ENCODE measurements at places on chromosomes 6 and 20.

DNA sequence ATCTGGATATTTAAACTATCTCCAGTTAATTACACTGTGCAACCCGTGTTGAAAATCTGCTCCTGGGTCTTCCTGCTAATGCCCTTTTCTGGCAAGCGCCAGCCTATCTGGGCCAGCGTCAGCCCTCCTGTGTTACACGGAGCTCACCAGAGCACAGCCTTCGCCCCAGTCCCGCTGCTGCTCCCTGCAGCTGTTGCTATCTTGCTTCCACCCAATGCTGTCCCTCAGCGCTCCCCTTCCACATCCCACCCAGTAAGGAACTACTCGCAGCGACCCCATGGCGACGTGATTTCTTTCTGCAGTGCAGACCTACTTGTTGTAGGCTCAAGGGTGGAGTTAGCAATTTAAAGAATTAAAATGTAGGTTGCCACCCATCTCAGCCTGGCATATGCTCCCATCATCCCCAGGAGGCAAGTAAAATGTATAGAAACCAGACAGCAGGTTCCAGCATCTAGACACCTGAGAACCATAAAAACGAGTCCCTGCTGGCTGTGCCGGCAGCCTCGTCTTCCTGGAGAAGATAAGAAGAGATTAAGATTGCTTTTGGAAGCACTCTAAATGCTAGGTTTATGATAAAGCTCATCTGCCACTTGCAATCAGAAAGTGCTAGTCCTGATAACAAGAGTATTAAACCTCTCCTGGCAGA, 254.3 kb upstream of the FOXQ1 start:
- DNase-seq: no peak

- no peak for DNase-seq
Measured at GRCh38 chr6:13579911-13580310, 5.5 kb downstream of the SIRT5 start.

- no peak for DNase-seq
Measured at GRCh38 chr6:51996296-51996947, 91.0 kb downstream of the PKHD1 start.

DNA sequence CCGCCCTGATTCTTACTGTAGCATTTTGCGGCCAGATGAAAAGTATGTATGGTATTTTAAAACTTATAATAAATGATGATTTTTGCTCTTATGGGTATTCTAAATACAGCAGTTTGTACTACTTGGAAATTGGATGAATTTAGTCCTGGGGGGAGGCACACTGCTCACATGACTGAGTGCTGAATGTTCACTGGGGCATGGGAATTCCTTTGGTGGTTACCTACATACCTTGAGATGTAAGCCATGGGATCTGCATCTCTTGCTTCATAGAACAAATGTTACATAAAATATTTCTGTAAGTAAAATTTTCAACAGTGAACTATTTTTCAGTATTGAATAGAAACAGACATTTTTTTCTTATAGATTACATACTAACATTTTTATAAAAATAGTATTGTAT, 71.1 kb downstream of the FIG4 start:
- DNase-seq: no peak

- DNase-seq: peak; percentile 68
Measured at GRCh38 chr6:67615796-67616195, 1019.3 kb upstream of the ADGRB3 start.

- DNase-seq: peak; percentile 63
Measured at GRCh38 chr20:24350923-24351368, 118.5 kb upstream of the SYNDIG1 start.

- peak; percentile 74 for DNase-seq
Measured at GRCh38 chr6:7541175-7542064, at the start of gene DSP. Gene DSP (plus strand): TSS chr6:7541671. CDS start chr6:7541916, 245 bp downstream.

GRCh38 chr6:44028789-44029310, 98.4 kb downstream of the MRPL14 start:
- DNase-seq: peak; percentile 77

DNA sequence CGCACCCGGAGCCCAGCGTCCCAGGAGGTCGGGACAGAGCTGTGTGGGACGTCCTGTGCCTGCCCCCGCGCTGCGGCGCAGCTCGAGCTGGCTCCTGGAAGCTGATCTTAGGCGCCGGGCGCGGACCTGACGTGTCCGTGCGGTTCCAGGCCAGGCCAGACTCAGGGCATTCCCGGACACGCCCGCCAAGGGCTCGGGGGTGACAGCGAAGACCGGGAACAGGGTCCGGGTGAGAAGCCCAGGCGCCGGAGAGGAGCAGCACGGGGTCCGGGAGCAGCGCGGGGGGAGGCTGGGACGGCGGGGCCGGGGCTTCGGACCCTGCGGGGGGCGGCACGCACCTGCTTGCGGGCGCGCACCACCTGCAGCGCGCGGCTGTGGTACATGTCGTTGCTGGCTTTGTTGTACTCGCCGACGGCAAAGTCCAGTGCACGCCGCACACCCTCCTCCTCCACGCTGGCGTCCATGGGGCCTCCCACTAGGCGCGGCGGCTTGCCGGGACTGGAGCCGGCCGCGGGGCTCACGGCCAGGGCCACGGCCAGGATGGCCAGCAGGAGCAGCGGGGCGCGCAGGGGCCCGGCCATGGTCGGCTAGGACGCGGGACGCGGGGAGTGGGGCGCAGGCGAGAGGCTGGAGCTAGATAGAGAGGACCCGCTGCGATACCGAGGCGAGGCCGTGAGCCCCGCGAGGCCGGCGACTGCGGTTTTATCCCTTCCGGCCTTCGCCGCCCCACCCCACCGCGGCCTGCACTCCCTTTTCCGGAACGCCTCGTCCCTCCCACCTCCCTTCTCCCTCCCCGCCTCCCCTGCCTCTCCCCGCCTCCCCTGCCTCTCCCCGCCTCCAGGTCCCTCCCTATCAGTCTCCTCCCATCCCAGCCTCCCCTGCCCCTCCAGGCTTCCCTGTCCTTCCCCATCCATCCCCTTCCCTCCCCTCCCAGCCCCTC, at the start of gene CST3:
Gene CST3 (minus strand): TSS at position 674 of the 940 bp plus-strand sequence. CDS start 93 bp downstream, at position 581.
- peak; percentile 90 for DNase-seq

GRCh38 chr6:3456898-3457709, at the start of gene SLC22A23:
Gene SLC22A23 (minus strand): TSS chr6:3457050. CDS start chr6:3456559, 491 bp downstream.
- DNase-seq: peak; percentile 55

DNA sequence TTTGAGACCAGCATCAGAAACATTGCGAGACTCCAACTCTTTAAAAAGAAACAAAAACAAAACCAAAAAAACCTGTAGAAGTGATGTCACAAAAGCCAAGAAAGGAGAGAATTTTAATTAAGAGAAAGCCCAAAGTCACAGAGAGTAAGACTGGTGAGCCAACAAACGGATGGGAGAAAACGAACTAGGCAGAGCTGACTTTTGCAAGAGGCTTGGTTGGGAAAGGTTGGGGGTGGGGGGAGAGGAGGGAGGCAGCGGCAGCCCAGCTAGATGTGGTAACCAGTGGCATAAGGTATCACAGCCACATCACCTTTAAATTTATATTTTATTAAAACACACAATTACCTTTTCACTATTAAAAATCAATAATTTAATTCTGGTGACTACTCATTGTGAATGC, 23.5 kb downstream of the NOL7 start:
- no peak for DNase-seq

GRCh38 chr6:78962448-78962847, 95.1 kb downstream of the IRAK1BP1 start:
- DNase-seq: no peak

DNA sequence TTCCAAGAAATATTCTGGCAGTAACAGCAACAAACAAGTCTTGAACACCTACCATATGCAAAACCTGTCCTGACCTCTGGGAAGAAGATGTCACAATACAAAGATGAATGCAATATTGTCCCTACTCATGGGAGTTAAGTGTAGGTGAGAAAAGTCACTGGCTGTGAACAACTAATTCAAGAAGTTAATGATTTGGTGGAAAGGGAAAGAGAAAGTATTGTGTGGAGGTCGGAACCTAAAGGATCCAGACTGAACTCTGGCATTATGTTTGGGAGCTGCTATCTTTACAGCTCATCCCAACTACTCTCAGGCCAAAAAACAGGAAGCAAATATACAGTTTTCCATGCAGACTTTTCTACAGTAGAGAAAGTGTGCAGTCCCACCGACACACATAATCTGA, 285.3 kb upstream of the PRDM1 start:
- no peak for DNase-seq

DNA sequence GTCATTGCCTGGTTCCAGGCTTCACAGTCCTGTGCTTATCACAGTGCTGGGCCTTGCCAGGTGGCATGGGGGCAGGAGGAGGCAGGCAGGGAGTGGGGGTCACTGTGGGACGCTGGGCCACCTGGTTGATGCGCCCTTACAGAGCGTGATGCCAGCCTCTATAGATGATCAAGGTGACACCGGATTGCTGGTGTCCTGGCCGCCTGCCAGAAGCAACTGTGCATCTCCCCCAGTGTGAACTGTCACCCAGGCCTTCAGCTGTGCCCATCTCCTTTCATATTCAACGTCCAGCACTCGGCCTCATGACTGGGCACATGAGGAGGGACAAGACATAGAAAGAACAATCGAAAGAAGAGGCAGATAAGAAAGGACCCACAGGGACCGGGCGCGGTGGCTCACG, 318.9 kb downstream of the TAF4 start:
- DNase-seq: no peak

DNA sequence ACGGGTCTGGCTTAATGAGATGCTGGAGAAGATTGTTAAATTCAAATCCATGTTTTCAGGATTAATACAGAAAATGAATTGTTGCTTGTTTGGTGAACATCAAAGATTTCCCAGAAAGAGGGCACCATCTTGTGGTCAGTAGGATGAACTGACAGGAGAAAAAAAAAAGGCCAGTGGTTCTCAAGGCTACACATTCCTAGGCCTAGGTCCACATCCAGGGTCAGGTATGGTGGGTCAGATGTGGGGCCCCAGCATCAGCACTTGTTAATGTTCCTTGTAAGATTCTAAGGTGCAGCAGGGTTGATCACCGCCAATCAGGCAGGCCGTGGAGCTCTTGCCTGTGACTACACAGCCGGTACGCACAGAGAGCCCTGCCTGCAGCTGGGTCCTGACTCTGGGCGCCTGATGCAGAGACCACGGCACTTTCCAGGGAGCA, 34.0 kb upstream of the FOXO3 start:
- peak; percentile 56 for DNase-seq

DNA sequence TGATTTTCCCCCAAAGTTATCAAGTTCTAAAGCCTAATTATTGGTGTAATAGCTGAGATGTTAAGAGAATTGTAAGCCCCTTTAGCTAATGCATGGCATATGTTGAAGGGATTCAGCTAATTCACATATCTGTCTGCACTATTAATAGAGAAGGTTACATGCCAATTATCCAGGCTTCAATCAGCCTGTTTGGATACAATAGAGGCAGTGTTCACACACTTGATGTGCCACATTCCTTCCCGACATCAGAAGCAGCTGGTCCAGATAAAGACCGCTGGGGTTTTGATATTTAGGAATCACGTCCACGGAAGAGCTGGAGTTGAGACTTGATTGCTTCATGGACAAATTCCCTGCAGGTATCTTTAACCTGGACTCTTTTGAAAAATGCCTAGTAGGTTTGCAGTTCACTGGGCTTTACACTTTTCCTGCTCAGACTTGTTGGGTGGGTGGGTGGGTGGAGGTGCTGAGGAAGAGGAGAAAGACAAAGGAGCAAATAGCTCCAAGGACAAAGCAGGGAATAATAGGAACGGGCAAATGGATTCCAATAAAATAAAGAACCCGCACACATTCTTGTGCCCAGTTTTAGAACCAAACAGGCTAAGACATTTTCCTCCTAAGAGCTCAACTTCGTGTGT, 142.6 kb upstream of the ZNF217 start:
- DNase-seq: peak; percentile 61

GRCh38 chr6:144931172-144932035, 646.3 kb downstream of the UTRN start:
- DNase-seq: peak; percentile 70

DNA sequence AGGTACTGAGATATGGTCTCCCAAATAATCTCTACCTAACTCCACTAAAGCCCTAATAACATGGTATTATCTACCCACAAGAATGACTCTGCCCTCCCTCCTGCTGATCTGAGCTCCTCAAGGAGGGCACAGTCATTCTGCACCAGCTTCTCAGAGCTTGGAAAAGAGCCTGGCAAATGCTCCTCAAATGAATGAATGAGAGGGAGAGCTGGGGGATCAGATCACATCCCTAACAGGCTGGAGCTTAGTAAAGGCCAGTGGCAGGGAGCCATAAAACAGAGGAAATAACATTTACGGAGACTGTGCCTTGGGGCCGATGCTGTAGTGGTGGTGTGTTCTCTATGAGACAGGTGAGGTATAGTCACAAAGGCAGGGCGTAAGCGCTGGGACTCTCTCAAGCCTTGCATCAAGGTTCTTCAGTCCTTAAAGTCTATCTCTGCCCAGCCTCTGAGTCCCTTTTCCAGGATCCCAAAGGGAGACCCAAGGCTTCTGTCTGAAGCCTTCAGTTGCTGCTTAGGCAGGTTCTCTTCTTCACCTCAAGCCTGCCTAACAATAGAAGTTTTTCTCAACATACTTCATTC, 7.2 kb upstream of the NNAT start:
- peak; percentile 55 for DNase-seq

DNA sequence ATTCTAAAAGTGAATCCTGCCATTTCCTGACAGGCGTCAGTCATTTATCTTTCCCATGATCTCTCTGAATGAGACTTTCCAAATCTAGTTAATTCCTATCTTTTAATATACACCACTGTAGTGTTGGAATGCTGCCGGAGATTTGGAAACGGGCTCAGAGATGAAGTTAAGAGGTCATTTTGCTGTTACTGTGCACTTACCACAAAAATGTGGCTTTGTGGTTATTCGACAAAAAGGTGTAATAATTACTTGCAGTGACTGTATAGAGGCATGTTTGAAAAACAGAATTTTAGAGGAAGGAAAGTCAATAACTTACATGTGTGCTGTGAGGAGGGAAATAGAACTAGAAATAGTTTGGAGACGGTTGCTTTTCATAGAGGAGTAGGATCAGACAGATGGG, 460.2 kb upstream of the BTBD3 start:
- peak; percentile 91 for DNase-seq

DNA sequence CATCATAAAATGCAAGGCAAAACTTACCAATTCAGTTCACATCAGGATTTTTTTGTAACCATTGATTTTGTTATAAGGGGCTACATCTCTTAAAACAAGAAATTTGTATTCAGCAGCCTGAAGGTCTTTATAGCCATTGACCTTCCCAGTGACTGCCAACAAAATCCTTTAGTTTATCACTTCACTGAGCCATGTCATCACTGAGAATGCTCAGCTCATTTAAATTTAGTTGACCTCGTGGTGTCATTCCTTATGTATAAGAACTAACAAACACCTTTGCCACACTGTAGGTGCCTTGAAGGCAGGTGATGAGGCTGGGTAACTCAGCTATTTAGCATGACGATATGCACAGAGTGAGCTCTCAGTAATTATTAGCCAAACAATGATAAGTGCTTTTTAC, 77.7 kb downstream of the GRM1 start:
- no peak for DNase-seq
